ENCODE measurements at places on chromosomes 11 and 22. TPM values are rescaled to one million over a fixed set of nuclear protein-coding genes. Genes with fewer than 3 reads are reported as not detected.

- no peak overlapping the region for H3K27ac ChIP-seq
- no peak for DNase-seq
- no peaks in the 10 kb centered on the region for H3K4me1 ChIP-seq
- no peak overlapping the region for H3K4me3 ChIP-seq
- H3K36me3 ChIP-seq = no peaks in the 10 kb centered on the region
Observed at GRCh38 chr11:87459351-87459750, 421.6 kb downstream of the TMEM135 start.

The HBB gene
- total RNA-seq = not detected

- no peaks in the 10 kb centered on the region for H3K27me3 ChIP-seq
- no peak overlapping the region for H3K27ac ChIP-seq
- H3K4me1 ChIP-seq = peaks cover 4% of the 10 kb centered on the region
Observed at GRCh38 chr11:119829402-119829801, 100.4 kb upstream of the NECTIN1 start.

GRCh38 chr11:130519128-130519932 is 70.9 kb downstream of the ADAMTS15 start:
- peaks cover 22% of the 10 kb centered on the region for H3K4me1 ChIP-seq
- H3K27me3 ChIP-seq = no peaks in the 10 kb centered on the region
- peak; percentile 28 for DNase-seq

- peaks cover 13% of the 10 kb centered on the region for H3K27me3 ChIP-seq
- H3K36me3 ChIP-seq = no peaks in the 10 kb centered on the region
- peak overlapping the region; percentile 44 for H3K4me3 ChIP-seq
- peaks cover 19% of the 10 kb centered on the region for H3K4me1 ChIP-seq
- DNase-seq = no peak
- H3K27ac ChIP-seq = no peak overlapping the region
Observed at GRCh38 chr11:57482782-57483561, 22.6 kb downstream of the RTN4RL2 start.

DNA sequence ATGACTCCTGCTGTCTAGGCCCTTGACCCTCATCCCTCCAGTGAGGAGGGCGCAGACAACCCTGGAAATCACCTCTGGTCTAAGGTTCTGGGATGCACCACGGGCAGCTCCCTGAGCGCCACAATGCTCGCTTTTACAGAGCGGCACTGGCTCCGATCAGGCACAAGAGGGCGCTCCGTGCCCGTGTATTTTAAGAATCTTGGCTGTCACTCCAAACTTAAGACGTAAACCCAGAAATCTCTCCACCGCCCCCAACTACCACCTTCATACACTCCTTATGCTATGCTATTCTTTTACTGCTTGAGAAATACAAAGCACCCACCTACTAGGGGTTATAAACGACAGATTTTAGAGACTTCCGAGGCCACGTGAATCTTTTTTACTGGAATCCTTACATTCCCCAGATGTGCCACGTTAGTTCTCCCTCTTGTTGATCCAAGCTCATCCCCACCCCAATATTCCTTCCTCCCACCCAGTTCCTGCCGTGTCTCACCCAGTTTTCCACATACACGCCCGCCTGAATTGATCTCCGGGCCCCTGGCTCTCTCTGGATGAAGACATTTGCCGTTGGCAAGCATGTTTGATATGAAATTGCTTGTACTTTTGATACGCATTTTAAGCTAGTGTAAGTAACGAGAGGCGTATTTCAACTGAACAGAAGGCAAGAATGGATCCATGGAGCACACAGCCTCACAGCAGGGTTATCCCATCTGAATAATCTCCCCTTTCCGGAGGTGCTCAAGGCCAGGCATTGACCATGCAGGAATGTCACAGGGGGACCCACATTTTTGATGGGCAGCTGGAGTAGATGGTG is 453.5 kb downstream of the OPCML start:
- H3K4me1 ChIP-seq = no peaks in the 10 kb centered on the region
- H3K27ac ChIP-seq = no peak overlapping the region
- H3K4me3 ChIP-seq = no peak overlapping the region
- H3K36me3 ChIP-seq = no peaks in the 10 kb centered on the region

DNA sequence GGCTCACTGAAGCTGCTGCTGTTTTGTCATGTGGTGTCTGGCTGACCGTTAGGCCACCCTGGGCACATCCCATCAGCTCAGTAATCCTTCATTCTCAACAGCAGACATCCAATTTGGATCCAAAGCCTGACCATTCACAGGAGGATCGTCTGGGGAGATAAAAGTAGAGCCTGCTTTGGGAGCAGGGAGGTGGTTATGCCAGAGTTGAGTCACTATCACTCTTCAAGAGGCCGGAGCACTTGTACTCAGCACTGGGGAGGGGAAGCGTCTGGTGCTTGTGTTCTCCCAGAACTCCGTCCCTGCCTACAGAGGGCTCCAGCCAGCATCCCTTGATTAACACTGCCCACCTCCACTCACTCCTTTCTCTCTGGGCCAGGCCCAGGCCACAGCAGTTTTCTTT is 382.6 kb downstream of the OPCML start:
- no peak overlapping the region for H3K27ac ChIP-seq
- no peak for DNase-seq
- H3K4me3 ChIP-seq = no peak overlapping the region
- H3K27me3 ChIP-seq = no peaks in the 10 kb centered on the region

GRCh38 chr11:106306942-106307341 is 229.5 kb downstream of the AASDHPPT start:
- no peak overlapping the region for H3K4me3 ChIP-seq
- no peak for DNase-seq
- no peaks in the 10 kb centered on the region for H3K4me1 ChIP-seq
- no peaks in the 10 kb centered on the region for H3K27me3 ChIP-seq
- no peaks in the 10 kb centered on the region for H3K36me3 ChIP-seq

The RIN1 gene
- total RNA-seq = 5.4 TPM

DNA sequence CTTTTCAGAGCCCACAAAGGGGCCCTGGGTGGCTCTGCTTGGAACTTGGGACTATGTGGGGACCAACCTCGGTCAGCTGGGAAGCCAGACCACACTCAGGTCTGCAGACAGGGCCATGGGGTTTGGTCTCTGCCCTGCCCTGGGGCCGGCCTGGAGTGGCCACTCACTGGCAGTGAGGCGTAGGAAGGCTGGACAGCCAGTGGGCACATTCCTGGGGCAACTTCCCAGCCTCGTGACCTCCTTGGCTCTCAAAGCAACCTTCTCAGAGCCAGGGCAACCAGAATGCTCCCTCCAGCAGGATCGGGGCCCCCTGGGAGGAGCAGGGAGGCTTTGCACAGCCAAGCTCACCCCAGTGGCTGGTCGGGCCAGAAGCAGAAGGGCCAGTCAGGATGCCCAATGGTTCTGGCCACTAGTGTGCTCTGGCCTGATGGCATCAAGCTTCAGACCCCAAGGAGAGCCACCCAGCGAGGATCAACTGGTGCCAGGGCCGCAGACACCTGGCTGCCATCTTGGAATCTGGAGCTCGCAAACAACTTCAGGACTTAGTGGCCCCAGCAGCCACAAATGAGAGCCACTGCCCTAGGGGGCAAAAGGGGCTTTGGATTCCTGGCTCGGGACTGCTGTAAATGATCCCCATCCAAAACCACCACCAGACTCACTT is 87.1 kb downstream of the MYEOV start:
- no peaks in the 10 kb centered on the region for H3K27me3 ChIP-seq
- H3K4me3 ChIP-seq = no peak overlapping the region

- no peak overlapping the region for H3K4me3 ChIP-seq
- H3K27me3 ChIP-seq = no peaks in the 10 kb centered on the region
- H3K36me3 ChIP-seq = no peaks in the 10 kb centered on the region
- H3K4me1 ChIP-seq = no peaks in the 10 kb centered on the region
Observed at GRCh38 chr11:88631497-88631896, 294.0 kb upstream of the CTSC start.

The SLC22A9 gene
- not detected for total RNA-seq
